NCI-H1417 treated with DMSO at 0.1 percent for 48 hours (cell line): ENCODE measurements at places on chromosomes 12 and 14.

GRCh38 chr14:40122968-40123648 is 690.9 kb upstream of the FBXO33 start:
- DNase-seq, result no peak

DNA sequence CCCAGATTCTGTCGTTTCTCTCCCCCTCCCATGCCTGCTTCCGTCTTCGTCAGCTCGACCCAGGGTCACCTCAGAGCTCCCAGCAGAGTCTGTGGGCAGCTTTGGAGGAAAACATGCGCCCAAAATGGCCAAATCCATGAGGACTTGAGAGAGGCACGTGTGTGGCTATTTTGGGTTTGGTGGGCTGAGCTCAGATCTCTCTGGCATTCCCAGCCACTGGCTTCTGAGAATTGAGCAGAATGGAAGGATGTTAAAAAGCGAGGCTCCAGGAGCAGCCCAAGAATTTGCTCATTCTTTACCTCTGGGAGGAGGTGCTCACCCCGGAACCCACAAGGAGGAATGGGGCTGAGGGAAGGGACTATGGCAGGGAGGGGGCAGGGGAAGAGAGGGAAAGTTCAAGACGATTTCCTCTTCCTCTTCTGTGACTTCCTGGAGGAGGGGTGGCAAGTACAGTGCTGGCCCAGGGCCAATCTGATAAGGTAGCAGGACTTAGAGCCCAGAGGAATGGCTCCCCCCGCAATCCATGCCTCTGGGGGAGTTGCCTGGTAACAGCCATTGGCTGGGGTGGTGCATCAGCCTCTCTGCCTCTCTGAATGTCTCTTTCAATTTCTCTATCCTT is 20.1 kb downstream of the TSPAN9 start:
- DNase-seq, result no peak

DNA sequence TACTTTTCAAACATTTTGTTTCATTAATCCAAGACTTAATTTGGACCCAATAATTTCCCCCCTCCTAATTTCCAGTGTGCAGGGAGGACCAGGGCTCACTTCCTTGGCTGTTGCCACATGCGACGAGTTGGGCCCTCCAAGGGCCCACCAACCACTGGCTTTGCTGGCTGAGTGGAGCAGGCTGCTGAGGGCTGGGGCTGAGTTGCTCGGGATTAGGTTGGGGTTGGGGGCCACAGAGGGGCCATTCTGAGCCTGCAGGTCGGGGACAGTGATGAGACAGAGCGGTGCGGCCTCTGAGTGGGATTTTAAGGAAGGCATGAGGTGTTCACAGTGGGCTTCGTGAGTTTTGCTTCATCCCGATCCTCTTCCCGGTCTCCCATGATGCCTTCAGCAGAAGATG is 6.1 kb upstream of the TRAF3 start:
- DNase-seq, result no peak

DNA sequence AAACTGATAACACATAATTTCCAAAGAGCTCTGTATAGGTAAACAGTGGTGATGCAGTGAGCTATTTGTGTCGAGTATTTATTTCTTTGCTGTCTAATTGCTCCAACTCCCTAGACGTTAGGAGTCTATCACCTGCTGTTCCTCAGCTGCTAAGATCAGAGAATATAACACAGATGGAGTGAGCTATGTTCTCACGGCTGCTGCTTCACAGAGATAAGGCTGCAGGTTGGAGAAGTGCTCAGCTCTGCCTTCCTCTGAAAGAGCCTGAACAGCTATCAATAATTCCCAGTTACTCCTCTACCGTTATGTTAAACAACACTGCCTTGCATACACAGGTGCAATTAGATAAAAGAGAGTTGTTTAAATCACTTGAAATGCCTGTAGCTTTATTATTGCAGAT is 103.2 kb upstream of the MDGA2 start:
- peak; percentile 6 for DNase-seq

DNA sequence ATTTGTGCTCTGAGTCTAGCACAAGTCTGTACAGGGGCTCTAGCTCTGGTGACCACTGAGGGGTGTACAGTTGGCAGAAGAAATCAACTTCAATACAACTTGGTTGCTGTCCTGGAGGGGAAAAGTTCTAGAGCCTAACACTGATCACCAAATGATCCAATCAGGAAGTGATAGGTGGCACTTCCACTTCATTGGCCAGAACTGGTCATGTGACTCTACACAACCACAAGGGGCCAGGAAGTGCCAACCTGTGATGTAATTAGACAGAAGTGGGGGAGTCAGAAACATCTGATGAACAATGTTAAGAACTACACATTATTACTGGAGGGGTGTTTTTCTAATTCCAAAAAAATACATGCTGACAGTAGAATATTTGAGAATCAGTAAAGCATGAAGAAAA is 401.6 kb downstream of the VRK1 start:
- DNase-seq, result no peak

DNA sequence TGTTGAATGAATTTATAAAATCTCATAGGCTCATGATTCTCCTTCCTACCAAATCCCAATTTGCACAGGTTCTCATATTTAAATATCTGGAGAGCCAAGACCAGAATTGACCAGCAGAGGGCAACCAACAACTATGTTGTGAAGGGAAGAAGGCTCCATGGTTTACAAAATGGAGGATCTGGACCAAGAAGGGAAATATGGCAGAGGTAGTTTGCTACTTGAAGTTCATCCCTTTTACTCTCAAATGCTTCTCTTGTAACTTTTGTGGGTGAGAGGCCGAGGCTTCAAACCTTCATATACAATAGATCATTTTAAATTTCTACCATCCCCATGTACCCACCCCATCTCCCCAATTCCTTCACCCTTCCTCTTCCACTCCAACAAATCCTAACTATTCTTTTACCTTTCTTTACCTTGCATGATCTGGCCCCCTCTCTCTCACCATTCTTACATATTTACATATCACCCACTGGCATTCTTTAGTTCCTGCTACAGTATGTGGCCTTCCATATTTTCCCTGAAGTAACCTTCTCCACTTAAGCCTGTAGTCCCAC is 3.8 kb upstream of the SMARCC2 start:
- peak; percentile 33 for DNase-seq

DNA sequence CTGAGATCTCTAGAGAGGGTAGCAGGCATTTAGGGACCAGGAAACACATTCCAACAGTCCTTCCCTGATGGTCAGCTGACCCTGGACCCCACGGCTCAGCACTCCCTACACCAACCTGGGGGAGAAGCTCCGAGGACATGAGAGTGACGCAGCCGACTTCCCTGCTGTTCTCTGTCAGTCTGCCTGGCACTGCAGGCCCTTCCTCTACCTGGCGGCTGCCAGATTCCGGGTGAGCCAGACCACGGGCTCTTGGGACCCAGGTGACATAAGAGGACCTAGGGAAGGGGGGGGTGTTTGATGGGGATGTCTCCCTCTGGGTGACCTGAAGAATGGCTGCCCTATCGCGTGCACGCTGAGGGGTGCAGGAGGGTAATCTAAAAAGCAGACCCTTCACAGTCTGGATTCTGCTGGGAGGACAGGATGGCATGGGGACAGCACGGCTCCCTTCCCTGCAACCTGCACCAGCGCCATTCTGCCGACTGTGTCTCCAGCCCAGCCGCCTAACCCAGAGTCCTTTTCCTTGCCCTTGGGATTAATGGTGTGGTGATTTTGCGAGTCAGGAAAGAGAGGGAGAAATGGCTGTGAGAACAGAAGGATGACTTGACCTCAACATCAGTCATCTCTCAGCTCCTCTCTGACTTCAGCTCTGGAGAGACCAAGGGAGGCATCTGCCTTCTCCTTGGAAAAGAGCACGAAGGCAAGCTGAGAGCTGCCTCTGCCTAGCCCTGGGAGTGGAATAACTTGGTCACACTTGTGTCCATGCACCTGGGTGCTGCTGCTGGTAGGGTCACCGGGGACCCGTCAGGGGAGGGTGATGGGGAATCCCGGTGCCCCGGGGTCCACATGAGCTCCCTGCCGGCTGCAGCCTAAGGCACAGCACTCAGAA is 158.5 kb downstream of the CALM1 start:
- no peak for DNase-seq
